ENCODE measurements at places on chromosomes 11 and 22.

DNA sequence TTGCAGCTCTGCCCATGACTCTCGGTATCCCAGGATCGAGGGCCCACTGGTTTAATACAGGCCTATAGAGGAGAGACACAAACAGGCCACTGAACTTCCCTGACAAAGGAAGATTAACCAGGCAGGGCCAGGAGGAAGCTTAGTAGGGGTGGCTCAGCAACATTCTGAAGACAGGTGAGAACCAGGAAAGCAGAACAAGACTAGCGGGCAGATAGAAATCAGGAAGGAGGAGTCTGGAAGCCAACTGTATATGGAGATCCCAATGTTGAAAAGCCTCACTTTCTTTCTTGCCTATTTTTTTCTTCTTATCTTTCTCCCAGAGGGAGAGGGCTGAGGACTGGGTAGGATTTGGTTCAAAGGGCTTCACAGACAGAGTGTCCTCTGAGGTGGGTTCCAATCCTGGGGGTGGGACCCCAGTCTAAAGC lies 5.4 kb downstream of the PI4KA start:
- DNase-seq, result no peak

DNA sequence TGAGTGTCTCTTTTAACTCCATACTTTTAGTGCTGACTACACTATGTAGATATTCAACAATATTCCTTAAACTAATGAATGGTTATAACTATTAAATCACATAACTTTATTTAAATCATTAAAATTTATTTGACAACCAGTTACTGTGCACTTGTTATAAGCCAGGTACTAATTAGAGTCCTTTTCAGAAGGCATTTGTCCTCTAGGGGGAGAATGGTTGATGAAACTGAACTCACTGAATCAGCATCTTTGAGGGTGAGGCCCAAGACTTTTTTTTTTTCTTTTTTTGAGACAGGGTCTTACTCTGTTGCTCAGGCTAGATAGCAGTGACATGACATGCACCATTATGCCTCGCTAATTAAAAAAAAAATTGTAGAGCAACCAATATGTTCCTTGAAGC lies 515.6 kb upstream of the CCDC90B start:
- DNase-seq, result no peak

DNA sequence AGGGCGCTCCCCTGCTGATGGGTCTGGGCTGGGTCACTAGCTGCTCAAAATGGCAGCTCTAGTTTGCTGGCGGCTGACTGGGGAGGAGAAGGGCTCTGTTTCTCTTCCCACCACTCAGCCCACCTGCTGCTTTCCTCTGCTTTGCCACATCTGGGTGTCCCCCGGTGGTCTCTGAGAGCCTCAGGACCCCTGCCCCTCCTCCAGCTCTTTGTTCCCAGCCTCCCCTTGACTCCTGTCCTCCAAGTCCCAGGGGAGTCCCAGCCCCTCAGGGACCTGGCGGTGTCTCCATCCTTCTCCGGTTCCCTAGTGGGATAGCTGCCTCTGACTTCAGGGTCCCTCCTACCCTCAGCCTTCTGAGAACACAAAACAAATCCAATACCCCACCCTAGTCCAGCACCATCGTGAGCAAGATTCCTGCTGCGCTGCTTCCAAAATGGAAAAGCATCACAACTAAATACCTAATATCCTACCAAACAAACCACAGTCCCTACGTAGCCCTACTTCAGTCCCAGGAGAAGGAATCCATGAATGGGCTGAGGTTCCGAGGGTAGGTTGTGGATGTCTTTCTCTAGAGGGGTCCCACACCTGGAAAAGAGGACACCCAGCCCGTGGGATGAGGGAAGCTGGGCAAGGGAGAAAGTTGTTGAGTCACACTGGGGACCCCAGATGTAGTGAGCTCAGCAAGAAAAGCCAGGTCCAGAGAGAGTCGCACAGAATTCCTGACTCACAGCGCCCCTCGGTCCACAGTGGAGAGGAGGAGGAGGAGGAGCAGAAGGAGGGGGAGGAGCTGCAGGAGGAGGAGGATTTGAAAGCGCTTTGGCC lies 45.0 kb upstream of the NNMT start:
- no peak for DNase-seq

- no peak for DNase-seq
These were observed 167.7 kb downstream of the CEP164 start for GRCh38 chr11:117495357-117495756.

DNA sequence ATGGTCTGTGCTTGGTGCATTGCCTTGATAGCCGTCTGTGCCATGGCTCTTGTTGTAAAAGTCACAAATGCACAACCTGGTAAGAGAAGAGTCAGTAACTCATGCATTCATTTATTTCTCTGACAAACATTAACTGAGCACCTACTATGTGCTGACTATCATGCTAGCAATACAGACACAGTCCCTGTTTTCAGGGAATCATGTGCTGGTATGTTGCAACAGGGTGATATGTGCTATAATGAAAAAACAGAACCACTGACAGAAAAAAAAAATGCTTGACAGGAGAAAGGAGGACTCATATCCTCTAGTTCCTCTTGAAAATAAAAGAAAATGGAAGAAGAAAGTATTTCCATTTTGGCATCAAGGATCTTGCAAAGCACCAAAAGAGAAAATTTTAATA lies 34.5 kb upstream of the RAPSN start:
- no peak for DNase-seq

DNA sequence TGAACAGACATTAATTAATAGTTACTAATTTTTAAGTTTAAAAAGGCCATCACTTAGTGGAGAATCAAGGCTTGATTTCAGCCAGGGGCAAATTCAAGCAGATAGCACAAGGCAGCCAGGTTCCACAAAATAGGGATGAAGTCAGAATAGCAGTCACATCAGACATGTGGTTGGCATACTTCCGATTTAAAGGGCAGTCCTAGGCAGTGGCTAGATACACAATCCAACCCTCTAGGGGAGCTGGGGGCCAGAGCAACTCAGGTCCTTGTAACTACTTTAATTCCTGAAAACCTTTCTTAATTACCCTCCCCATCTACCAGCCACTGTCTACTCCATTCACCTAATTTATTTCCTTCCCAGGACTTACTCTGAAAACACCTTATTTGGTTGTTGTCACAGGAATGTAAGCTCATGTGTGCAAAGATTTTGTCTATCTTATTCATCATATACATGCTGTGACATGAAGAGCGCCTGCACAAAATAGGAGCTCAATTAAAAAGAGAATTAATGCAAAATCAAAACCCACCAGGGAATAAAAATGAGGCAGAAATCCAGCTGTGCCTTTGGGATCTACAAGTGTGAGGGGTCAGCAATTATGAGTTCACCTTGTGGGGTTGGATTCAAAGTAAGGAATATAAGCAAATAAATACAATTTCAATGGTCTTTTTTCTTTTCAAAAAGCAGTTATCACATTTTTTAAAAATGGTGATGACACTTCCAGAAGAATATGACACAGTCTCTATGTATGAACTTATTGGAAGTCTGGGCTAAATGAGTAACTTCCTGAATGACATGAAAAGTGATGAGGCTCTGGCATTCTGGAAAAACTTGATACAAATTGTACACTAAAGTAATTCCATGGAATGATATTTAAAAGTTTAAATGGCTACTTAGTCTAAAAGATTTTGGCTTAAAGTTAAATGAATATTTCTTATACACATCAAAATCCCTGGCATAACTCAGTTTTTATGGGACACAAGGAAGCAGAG lies 53.8 kb downstream of the COPB1 start:
- no peak for DNase-seq

DNA sequence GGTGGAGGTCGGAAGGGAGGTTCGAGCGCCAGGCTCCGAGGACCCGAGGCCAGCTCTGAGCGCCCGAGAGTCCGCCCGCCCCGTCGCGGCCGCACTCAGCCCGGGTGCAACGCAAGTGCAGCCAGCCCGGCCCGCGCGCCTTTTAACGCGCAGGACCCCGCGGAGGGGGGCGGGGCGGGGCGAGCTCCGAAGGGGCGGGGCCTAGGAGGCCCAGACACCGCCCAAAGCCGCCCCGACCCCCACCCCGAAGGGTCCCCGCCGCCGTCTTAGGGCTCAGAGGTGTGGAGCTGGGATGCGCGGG lies at the start of gene PHOX2A:
TSS of gene PHOX2A (minus strand) at position 117 of the 301 bp plus-strand sequence. CDS start 172 bp downstream, outside the sequence.
- no peak for DNase-seq

GRCh38 chr11:115792903-115793302 lies 288.7 kb upstream of the CADM1 start:
- DNase-seq, result no peak

DNA sequence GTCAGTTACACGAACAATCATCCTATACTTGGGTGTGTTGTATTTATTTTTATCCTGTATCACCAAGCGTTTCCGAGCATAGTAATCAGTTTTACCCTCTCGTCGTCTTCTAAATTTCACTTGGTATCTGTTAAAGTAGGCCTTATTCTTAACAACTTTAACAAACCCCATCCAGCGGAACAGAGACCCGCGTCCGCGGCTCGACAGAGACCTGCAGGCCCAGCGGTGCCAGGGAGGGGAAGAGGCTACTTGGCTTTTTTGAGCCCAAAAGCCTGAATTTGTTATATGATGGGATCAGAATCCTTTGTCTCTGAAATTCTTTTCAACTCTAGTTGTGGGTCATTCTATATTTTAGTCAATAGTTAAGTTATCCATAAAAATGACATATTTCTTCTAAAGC lies 56.5 kb upstream of the A4GALT start:
- DNase-seq, result no peak

DNA sequence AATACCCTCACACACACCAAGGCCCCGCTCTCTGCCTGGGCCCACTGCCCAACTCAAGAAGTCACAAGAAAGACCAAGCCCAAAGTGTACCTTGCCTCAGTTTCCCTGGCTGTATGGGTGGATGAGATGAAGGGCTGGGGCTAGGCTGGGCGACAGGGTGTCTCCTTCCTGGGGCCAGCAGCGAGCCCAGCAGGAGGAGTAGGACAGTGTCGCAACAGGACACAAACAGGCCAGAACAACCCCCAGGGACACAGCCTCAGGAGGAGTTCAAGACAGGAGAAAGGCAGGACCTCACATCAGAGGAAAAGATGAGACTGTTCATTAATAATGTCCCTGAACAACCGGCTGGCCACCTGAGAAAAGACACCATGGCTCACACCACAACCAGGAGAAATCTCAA lies 13.3 kb downstream of the CSNK1E start:
- DNase-seq, result no peak

- no peak for DNase-seq
These were observed 15.9 kb downstream of the PGA5 start for GRCh38 chr11:61256710-61257482.

DNA sequence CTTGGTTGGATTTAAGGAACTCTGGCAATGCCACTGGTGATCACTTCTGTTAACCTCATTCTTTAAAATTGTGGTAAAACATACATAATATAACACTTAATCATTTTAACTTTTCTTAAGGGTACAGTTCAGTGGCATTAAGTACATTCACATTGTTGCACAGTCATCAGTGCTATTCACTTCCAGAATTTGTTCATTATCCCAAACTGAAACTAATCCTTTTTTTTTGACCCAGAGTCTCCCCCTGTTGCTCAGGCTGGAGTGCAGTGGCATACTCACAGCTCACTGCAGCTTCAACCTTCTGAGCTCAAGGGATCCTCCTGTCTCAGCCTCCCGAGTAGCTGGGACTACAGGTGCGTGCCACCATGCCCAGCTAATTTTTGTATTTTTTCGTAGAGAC lies 10.6 kb downstream of the ELF5 start:
- DNase-seq, result no peak

DNA sequence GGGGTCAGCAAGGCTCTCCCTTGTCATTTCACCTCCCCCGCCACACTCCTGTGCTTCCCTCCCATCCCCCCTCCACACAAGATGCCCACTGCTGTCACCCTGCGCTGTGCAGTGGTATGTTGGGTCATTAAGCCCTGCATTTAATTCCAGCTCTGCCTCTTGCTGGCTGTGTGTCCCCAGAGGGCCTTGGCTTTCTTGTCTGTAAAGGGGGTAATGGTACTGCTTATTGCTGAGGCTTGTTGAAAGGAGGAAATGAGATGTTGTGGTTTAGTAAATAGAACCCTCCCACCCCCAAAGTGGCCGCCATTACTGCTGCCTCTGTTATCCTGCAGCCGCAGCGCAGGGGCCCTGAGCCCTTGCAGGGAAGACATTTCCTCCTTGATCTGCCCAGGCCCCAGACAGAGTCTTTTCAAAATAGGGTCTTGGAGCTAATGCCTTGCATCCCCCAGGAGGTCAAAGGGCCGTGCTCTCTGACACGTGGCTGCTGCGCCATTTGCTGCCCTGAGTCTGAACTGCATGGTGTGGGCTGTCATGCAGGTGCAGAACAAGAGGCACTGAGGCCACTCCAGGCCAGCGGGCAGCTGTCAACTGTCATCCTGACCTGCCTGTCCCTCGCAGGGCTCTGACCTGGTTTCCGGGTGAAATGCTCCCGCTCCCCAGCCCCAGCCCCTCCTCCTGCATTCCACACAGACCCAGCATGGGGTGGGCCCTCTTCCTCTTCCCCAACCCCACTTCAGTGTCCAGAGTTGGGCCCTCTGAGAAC lies 18.7 kb downstream of the PVALB start:
- no peak for DNase-seq

- DNase-seq, result no peak
These were observed 6.4 kb downstream of the FADS2 start for GRCh38 chr11:61834278-61835048.

GRCh38 chr22:23511627-23512347 lies 68.3 kb downstream of the IGLL1 start:
- no peak for DNase-seq

DNA sequence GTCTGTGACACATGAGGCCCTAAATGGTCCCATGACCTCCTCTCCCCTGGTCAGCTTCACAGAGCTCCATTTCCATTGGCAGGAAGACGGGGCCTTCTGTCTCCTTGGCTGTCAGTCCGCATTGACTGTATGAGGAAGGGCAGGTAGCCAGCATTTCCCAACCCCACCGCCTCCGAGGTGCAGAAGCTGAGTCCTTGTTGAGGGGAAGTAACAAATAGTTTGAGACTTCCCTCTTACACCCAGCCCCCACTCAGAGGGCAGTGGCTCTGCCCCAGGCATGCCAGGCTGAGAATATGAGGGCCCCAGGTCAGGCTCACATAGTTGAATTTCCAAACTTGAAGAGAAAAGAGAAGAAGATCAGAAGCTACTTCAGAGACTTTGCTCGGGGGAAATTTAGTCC lies 611.1 kb downstream of the BRD1 start:
- no peak for DNase-seq

DNA sequence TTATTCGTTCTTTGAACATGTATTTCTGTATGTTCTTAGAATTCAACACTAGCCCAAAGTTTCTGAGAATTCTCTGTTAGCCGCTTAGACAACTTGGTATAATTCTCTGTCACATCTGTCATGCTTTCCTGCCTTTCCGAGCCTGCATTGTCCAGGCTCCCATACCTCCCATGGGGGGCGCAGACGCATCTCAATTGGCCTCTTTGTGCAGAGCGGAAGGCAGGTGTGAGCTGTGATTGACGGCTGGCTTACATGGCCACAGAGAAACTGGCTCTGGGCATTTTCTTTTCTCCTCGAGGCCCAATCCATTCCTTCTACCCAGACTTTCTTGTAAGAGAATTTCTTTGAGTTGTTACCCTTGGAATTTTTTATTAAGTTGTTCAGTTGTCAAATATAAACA lies 132.7 kb upstream of the SESN3 start:
- no peak for DNase-seq

- no peak for DNase-seq
These were observed 183.9 kb upstream of the SYN3 start for GRCh38 chr22:33242078-33242477.

DNA sequence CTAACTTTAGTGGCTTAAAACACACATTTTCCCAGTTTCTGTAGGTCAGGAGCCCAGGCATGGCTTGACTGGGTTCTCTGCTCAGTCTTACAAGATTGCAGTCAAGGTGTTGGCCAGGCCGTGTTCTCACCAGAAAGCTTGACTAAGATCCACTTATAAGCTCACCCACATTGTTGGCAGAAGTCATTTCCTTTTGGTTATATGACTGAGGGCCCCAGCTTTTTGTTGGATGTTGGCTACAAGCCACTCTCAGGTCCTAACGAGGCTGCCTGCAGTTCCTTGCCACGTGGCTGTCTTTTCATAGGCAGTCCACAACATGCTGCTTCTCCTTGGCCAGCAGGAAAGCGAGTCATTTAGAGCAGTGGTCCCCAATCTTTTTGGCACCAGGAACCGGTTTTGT lies 79.3 kb upstream of the CRTAM start:
- no peak for DNase-seq

Data from activated CD8-positive, alpha-beta memory T cell treated with anti-CD3 and anti-CD28 coated beads, Interleukin-2, amount 50 U/mL, for 4 hours (primary cell).